Bronchial smooth muscle cell (primary cell): ENCODE measurements at places on chromosomes 1 and 21. TPM values are rescaled to one million over a fixed set of nuclear protein-coding genes. Genes with fewer than 3 reads are reported as not detected.

CNKSR1 gene
- not detected in 2 replicates for total RNA-seq

WDR64 gene
- total RNA-seq = not detected in 2 replicates

KRTAP11-1 gene
- total RNA-seq = not detected in 2 replicates

CD1B gene
- total RNA-seq = not detected in 2 replicates

FAM72A gene
- 3.3 and 3.4 TPM in 2 replicates for total RNA-seq
